ENCODE measurements at places on chromosomes 1 and 21.

GRCh38 chr1:168408884-168409283 lies 128.2 kb downstream of the TBX19 start:
- peak; percentile 22 for DNase-seq

DNA sequence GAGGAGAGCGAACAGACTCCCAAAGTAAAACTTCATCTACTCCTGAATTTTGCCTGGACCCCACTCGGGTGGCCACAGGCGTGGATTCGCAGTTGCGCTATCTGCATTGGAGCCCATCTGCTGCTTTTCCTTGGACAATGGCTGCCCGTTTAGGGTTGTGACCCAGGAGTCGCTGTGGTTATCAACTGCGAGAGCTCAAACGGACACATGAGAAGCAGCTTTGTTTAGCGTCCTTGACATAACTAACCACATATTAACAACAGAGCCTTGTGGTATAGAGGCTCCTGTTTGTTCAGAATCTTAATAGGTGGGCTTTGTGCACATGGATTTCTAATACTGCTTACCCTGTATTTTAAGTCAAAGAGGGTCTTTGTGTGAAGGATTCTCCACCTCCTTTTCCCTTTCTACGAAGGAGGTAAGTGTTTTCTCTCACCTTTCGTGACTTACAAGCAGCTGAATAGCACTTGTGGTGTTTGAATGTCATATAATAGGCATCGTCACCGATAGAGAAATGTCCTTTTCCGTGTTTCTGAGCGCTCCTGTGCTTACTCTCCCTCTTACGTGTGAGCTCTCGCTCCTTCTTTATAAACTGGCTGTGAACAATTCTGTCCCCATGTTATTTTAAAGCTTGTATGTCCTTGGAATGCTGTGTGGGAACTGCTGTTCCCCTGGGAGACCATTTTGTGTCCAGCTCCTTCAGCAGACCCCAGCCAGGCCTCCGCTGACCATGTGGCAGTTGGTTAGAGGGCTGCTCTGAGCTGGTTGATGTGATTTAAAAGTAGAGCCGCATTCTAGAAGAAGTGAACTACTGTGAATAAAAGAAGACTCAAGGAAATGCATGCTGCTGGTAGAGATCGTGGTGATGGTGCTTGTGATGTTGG lies 441.4 kb downstream of the RPS6KC1 start:
- no peak for DNase-seq

DNA sequence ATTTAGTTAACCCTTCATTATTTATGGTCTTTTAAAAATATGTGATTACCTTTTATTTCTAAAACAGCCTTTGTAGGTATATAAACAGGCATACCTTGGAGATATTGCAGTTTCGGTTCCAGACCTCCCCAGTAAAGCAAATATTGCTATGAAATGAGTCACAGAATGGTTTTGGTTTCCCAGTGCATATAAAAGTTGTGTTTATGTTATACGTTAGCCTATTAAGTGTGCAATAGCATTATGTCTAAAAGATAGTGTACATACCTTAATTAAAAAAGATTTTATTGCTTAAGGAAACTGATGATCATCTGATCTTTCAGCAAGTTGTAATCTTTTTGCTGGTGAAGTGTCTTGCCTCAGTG lies 44.1 kb downstream of the XCL2 start:
- peak; percentile 33 for DNase-seq

DNA sequence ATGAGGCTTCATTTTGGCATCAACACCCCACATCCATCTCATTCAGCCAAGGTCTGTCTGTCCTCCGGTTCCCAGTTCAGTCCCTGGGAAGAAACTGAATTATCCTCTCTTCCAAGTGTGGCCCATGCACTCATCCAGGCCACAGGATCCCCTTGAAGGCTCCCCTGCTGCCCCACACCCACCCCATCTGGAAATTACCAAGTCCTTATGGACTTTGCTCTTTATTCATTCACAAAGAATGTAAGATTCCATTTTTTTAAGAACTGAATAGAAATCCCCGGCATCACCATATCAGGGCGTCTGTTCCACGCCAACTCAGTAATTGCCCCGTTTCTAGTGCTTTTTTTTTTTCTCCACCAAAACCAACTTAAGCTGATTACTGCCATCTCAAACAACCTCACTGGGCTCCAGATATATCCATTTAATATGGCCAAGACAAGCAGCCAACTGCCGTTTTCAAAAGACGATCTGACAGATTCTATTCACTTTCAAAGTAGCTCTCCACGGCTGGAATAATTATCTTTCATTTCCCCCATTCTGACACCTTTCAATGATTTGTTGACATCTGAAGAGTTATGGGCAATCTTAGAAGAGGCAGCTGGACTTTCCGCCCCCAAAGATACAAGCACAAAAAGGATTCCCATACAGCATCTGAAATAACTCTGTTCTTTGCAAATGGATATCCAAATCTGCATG lies 55.9 kb downstream of the OLIG1 start:
- no peak for DNase-seq

DNA sequence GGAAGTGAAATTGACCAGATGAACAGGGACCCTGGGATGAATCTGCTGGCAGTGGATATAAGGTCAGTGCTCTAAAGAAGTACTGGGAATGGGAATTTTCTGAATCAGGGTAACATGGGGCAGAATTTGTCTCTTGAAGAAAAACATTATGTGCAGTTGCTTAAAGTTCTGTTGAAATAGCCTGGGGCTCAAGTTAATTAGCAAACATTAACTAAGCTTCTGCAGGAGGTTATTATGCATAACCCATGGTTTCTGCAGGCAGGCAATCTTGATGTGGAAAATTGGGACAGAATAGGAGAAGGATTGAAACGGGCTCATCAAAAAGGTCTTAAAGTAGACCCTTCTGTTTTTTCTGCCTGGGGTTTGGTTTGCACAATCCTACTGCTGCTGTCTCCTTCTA lies 14.0 kb downstream of the GSTM5 start:
- no peak for DNase-seq

DNA sequence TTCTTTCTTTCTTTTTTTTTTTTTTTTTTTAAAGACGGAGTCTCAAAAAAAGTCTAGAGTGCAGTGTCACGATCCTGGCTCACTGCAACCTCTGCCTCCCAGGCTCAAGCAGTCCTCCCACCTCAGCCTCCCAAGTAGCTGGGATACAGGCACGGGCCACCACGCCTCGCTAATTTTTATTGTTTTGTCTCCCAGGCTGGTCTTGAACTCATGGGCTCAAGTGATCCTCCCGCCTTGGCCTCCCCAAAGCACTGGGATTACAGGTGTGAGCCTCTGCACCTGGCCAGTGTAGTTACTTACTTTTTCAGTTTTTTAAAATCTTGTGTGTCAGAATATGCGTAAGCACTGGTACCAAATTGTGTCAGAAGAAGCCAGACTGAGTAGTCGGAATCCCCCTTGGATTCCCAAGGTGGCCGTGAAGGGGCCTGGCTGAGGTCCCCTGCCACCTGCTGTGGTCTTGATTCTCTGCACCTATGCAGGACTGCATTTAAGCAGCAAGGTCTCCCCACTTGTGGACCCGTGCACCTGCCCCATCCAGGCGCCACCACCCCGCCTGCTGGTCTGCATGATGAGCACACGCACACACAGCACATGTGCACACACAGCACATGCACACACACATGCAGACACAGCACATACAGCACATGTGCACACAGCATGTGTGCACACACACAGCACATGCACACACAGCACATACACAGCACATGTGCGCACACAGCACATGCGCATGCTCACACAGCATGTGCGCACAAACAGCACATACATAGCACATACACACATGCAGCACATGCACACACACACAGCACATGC lies 47.5 kb downstream of the PCNT start:
- DNase-seq, result no peak

DNA sequence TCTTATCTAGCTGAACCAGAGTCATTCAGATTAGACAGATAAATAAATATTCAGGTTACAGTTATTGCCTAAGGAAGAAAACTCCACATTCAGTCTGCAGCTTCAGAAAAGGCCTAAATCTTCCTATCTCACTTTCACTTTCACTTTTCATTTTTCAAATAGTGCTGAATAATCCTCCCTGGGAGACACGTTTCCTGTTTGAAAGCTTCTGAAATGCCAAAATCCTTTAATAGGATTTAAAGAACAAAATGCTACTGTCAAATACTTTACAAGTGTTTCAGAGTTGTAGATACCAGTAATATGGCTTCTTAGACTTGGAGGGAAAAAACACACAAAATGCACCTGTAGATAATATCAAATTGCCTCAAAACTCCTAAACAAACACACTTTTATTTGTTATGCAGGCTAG lies 3.9 kb downstream of the PSMB2 start:
- DNase-seq, result peak; percentile 62

- DNase-seq, result no peak
Observed at GRCh38 chr1:85225624-85226380, 25.0 kb upstream of the SYDE2 start.

DNA sequence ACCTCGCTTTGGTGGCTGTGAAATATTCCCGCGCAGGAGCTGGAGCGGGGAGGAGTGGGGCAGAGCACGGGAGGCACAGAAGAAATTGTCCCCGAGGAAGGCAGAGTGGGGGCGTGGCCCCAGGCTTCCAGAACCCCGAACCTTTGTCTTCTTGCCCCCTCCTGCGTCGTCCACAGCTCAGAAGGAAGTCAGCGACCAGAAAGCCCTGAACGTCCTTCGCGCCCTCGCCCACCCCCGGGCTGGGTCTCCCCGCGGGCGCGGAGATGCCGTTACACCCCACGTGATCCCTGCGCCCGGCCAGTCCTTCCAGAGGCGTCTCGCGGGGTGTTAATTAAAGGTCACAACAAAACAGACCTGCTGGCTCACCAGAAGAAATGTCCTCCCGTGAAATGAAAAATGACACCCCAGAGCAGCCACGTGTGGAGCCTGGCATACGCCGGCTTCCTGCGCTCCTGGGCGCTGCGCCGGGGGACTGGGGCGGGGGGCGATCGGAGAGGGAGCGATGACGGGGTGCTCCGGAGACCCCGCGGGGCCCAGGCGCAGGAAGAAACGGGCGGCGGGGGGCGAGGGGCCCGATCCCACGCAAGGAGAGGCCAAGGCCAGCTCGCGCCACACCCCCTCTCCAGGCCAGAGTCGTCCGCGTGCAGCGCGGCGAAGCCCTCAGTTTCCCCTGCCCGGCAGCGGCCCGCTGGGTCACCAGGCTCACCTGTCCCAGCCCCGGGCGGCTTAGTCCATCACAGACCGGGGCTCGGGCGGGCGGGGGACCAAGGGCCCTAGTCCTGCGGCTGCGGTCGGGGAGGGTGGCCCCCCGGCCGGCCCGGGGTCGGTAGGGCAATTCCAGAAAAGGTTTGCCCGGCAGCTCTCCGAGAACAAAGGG lies 995 bp upstream of the KIF26B start:
- no peak for DNase-seq

DNA sequence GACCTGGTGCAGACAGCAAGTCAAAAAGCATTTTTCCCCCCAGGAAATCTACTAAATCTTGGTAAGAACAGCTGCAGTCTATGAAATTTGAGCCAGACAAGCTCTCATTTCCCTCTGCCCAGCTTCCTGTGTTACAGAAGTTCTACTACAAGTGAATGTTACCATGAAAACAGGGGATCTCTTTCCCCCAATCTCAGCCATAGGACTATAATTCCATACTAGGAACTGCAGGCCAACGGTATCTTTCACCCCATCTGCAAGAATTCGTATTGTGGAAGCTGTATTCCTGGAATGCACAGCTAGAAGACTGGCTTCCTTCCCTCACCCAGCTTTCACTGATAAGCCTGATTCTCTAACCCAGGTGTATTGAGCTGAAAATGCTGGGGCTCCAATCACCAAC lies 1655.4 kb downstream of the BRINP3 start:
- DNase-seq, result peak; percentile 29

DNA sequence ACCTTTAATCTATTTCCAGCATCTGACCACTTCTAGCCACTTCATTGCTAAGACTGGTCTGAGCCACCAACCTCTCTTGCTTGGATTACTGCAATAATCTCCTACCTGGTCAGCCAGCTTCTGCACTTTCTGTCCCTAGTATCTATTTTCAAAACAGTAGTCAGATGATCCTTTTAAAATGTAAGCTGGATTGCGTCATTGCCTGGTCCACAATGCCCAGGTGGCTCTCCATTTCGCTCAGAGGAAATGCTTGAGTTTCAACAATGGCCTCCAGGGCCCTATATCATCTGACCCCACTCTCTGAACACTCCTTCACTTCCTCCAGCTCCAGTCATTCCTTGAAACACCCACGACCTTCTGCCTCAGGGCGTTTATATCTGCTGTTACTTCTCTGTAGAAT lies 2.3 kb downstream of the FYB2 start:
- no peak for DNase-seq

- DNase-seq, result peak; percentile 10
Observed at GRCh38 chr1:192261476-192261875, 55.3 kb upstream of the RGS21 start.

- DNase-seq, result no peak
Observed at GRCh38 chr1:217393896-217394295, 237.0 kb downstream of the GPATCH2 start.

GRCh38 chr21:36696390-36697059 lies 2.4 kb upstream of the SIM2 start:
- peak; percentile 6 for DNase-seq

- DNase-seq, result no peak
Observed at GRCh38 chr1:157399343-157399983, 152.9 kb downstream of the FCRL5 start.

- DNase-seq, result no peak
Observed at GRCh38 chr1:77905603-77906002, 17.2 kb downstream of the NEXN start.

DNA sequence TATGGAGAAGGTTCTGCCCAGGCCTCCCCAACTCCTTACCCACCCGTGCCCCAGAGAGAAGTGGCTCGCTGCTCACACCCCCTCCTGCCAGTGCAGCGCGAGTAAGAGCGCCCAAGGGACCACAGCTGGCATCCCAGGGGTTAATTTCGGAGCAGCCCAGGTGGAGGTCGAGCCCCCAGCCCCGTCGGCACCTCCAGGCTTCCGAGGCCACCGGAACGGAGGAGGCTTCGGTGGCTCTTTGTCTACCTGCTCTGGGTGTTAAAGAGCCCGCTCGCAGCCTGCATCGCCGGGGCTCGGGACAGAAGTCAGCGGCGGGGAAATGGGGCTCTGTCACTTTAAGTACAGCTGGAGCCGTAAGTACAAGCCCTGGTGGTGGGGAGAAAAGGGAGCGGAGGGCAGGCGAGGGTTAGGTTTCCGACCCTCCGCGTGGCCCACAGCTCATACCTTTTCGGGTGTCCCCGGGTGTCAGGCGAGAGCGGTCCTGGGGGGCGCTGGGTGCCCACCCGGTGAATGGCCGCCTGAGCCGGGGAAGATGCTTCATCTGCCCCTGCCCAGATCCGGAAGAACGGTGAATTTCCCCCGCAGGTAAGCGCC lies 89.4 kb upstream of the IPO9 start:
- no peak for DNase-seq

- no peak for DNase-seq
Observed at GRCh38 chr1:23807453-23807852, 6.9 kb upstream of the GALE start.

DNA sequence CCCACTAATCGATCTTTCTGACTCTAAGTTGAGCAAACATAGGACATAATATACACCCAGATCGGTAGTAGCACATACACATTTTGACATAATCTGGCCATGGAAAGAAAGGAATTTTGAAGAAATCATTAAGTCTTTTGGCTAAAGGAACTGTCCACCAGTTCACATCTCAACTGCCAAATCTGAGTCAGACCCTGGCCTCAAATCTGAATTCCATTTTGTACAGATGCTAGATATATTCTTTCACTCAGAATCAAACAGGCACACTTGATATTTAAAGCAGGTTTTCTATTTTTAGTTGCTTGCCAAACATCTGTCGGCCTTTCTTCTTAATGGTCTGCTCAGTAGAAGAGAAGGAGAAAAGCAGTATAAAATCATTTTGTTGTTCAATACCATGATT lies 281.8 kb downstream of the BARHL2 start:
- DNase-seq, result no peak
